CD4-positive, alpha-beta memory T cell (primary cell): ENCODE measurements at places on chromosomes 3 and 15. TPM values are rescaled to one million over a fixed set of nuclear protein-coding genes. Genes with fewer than 3 reads are reported as not detected.

DNA sequence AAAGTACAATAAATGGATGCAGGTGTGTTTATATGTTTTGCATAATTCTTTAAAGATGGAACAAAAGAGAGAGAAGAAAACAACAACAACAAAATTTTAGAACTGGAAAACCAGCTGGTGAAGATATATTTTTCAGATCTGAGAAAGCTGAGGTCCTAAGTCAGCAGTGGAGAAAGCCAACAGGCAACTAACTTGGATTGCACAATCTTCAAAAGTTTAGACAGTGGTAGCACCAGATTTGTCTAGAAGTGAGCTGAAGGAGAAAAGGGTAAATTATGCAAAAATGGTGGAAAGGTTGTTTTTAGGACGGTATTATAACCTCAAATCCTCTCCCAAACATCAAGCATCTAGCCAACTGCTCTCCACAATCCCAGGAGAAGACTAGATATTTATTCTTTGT, 17.0 kb downstream of the FGF12 start:
- no peaks in the 10 kb centered on the region for H3K4me1 ChIP-seq
- H3K4me3 ChIP-seq, result no peak overlapping the region
- H3K36me3 ChIP-seq, result no peaks in the 10 kb centered on the region
- DNase-seq, result no peak
- H3K27ac ChIP-seq, result no peak overlapping the region

The KCNH8 gene
- total RNA-seq, result 0.06 TPM

The TGM4 gene
- not detected for total RNA-seq

The RASGRF1 gene
- total RNA-seq, result not detected

DNA sequence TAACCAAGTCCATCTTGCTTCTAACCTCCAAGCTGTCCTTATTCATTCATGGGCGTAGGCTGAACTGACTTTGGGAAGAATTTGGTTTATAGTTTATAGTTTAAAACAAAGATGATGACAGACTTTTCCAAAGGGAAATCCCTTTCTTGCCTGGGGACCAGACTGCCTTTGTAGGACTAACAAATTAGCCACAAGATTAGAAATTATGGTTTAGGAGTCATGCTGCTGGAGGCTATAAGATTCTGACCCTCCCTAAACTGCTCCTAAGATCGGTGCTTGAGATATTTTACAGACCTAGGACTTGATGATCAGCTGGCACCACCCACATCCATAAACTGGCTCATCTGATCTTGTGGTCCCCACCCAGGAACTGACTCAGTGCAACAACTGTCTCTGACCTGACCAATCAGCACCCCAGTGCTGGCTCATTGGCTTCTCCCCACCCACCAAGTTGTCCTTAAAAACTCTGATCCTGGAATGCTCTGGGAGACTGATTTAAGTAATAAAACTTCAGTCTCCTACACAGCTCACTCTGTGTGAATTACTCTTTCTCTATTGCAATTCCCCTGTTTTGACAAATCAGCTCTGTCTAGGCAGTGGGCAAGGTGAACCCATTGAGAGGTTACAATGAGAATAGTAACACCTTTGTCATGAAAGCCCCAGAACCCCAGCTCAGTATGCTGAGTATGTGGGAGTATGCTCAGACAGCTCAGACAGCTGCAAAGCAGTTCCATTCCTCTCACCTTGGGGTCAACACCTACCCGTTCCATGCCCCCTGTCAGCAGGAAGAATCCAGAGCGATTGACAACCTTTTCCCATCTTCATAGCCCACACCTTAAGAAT, 51.6 kb upstream of the C15orf39 start:
- H3K36me3 ChIP-seq, result no peaks in the 10 kb centered on the region
- H3K4me3 ChIP-seq, result no peak overlapping the region
- H3K27me3 ChIP-seq, result no peaks in the 10 kb centered on the region
- no peak for DNase-seq
- H3K27ac ChIP-seq, result no peak overlapping the region
- H3K4me1 ChIP-seq, result no peaks in the 10 kb centered on the region

DNA sequence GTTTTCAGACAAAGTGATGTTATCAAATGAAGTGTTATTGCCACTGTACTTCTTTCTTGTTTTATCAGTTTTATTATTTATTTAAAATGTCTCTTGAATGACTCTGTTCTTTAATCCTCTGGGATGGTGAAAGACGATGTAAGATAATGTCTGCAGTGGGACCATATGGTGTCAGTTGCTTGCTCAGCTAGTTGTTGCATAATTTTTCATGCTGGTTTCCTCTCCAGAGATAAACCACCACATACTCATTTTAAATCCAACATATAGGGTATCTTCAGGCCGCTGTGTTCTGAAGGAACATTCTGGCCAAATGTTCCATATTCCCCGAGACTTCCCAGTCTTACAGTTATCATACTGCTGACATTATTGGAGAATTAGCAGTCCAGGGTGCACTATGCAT, 75.9 kb downstream of the GABRG3 start:
- no peaks in the 10 kb centered on the region for H3K27me3 ChIP-seq
- no peaks in the 10 kb centered on the region for H3K4me1 ChIP-seq
- H3K36me3 ChIP-seq, result no peaks in the 10 kb centered on the region
- DNase-seq, result no peak
- H3K4me3 ChIP-seq, result no peak overlapping the region
- no peak overlapping the region for H3K27ac ChIP-seq

The SMCO1 gene
- total RNA-seq, result not detected

DNA sequence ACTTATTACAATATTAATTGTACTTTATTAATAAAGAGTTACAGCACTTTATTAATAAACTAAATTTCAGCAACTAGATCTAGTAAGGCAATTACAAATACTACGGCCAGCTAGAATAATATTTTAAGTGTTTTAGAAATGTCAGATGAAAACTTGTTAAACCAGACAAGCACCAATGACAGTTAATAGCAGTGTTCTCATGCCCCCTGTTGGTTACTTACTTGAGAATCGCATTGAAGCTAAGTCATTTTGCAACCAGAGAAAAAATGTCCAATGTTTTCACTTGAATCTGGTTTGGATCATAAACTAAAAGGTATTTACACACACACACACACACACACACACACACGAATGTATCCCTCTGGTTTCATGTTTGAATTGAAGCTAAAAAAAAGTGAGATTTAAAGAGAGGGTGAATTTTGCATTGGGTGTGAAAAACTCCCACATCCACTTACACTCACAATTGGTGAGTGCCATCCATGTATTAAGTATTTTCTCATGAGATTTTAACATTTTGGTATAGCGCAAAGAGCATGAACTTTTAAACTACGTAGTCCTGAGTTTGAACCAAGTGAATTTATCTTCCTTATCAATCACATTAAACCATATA, 347.7 kb downstream of the ZBBX start:
- H3K36me3 ChIP-seq, result no peaks in the 10 kb centered on the region
- no peak overlapping the region for H3K4me3 ChIP-seq
- H3K27ac ChIP-seq, result no peak overlapping the region
- no peaks in the 10 kb centered on the region for H3K4me1 ChIP-seq
- no peaks in the 10 kb centered on the region for H3K27me3 ChIP-seq

The ISY1 gene
- 34.3 TPM for total RNA-seq

GRCh38 chr3:143121241-143122088, 1.9 kb downstream of the CHST2 start:
- no peaks in the 10 kb centered on the region for H3K27me3 ChIP-seq
- H3K4me1 ChIP-seq, result peaks cover 19% of the 10 kb centered on the region
- no peaks in the 10 kb centered on the region for H3K36me3 ChIP-seq
- H3K4me3 ChIP-seq, result no peak overlapping the region
- H3K27ac ChIP-seq, result no peak overlapping the region
